ENCODE measurements at places on chromosomes 2 and 18.

DNA sequence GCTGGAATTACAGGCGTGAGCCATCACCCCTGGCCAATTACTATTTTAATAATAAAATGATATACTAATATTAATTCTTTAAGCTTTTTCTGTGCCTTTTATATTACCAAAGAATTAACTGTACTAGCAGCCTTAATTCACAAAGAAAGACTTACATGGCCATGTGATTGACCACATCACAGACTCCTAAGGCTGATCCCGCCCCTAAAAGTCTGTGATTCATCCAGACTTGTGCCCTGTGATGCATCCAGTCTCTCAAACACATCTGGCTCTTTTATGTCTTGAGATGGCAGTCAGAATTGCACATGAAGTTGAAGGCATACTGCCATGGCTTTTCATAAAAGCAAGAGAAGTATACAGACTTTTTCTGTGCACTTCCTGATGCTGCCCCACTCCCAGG lies 91.7 kb downstream of the DTNA start:
- no peak for DNase-seq

DNA sequence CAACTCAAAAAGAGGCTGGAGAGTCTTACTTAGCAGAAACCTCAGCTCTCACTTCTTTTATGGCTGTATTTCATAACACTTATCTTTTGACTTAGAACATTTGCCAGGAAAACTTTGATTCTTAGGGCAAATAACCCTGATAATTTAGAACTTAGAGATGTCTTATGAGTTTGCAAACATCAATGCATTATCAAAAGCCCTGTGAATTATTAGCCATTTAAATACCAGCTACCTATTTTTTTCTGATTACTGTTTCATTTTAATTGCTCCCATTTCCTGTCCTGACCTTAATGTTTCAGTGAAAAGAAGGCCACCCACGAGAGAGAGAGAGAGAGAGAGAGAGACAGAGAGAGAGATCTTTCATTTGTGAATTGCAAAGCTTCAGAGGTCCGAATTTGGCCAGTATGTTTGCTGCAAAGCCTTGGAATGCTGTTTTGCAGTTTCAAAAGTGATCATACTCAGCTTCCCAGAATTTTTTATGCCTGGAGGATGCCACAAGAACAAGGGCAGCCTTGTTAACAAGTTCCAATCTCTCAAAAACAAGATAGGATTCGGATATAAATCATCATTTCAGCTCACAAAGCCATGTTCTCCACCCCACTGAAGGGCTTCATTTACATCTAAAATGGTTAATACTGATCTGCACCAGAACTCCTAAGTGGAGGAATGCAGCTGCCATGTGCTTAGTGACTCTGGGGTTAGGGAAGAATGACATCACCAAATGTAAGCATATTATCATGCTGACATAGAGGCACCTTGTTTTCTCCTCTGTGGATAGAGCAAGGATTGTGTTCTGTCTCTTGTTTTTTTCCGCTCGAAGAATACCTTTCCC lies 478.2 kb downstream of the ARHGAP15 start:
- no peak for DNase-seq

- no peak for DNase-seq
These were observed 42.4 kb downstream of the LRRFIP1 start for GRCh38 chr2:237669628-237670392.

- no peak for DNase-seq
These were observed at the start of gene NYAP2 for GRCh38 chr2:225399504-225399903. Gene NYAP2 (plus strand): TSS chr2:225399710. CDS start chr2:225408881, 9,171 bp downstream.

- peak; percentile 39 for DNase-seq
These were observed 24.1 kb downstream of the PSMG2 start for GRCh38 chr18:12726774-12727550.

DNA sequence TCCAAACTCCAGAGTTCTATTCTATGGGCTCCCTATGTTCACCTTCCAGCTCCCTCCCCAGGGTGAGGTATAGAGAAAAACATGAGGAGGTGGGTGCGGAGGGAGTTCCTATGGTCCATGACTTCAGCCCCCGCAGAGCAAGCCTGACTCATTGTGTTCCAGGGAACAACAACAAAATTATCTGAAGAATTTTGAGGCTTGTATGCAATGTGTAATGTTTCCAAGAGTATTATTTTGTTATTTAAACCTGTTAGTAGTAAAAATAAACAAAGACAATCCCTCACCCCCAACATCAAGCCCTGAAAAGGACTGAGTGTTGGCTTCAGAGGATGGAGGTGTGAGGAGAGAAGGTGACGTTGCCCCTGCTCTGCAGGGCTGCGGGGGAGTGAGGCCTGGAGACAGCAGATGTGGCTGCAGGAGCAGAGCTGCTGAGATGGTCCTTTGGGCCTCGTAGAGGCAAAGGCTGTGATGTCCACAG lies 29.0 kb downstream of the LAMA3 start:
- DNase-seq: no peak

DNA sequence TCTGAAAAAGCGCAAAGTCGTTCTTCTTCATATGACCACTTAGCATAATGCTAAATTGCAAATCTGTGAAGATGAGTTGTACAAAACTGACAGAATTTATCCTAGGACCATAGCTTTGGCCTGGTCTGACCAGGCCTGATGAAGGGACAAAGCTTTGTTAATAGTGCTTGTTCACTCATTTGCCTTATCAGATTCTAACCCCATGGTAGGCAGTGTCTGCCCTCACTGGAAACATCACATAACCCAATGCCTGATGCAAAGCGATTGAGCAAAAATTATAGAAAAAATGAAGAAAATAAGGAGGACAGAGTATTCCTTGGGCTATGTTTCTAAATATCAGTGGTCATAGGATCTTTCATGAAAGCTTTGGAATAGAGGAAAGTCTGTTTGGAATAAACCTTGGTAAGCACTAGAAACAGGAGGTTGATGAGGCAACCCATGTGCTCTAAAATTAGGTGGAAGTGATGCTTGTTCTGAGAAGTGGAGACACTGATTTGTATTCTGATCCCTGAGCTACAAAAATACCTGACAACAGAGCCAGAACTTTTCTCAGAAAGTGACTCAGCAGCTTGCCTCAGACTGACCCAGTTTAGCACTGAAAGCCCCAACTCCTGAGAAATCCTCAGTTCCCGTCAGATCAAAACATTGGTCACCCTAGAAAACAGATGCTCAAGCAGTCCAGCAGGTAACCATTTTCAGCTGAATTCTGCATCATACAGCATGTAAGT lies 131.4 kb upstream of the MAPRE2 start:
- DNase-seq: no peak
